ENCODE measurements at places on chromosomes 16 and 17.

GRCh38 chr16:22318690-22319358, 21.6 kb downstream of the POLR3E start:
- DNase-seq: peak; percentile 67

DNA sequence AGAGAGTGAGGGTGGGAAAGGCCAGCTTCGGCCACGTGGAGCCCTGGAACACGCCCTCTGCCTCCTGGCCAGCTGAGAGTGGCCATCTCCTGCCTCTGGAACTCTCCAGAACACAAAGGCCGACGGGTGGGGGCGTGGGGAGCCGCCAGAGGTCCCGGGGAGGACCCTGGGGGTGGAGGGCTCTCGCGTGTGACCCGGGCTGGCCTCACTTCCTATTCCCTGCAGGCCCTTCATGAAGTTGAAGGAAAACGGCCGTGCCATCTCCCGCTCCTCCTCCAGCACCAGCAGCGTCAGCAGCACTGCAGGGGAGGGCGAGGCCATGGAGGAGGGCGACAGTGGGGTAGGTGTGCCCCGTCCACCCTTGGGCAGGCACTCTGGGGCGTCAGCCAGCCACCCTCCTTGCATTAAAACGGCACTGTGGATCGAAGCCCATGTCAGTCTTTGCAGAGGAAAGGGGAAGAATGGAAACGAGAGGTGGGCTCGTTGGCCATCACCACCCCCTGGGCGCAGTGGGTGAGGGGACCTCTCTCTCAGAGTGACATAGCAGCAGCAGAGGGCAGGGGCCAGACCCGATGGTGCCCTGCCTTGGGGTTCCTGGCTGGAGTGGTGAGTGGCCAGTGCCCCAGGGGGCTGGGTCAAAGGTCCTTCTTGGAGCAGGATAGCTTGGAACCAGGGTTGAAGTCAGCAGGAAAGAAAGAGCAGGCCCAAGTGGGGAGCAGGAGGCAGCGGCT, 37.1 kb downstream of the OR1D5 start:
- no peak for DNase-seq

DNA sequence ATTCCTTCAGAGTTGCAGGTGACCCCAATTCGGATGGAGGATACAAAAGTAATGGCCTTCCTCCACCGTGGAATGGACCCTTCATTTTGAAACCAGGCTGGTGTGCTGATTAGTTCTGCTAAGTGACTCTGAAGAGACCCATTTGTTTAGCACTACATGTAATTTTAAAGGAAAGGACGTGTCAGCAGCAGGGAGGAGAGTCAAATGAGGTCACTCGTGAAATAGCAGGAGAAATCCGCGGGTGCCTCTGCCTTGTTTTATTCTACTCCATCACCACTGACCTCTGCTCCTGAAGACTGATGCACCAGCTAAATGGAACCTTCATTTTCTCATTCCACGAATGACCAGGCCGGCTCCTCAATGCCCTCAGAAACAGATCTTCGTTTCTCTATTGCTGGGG, 589.2 kb downstream of the CDH11 start:
- DNase-seq: no peak

DNA sequence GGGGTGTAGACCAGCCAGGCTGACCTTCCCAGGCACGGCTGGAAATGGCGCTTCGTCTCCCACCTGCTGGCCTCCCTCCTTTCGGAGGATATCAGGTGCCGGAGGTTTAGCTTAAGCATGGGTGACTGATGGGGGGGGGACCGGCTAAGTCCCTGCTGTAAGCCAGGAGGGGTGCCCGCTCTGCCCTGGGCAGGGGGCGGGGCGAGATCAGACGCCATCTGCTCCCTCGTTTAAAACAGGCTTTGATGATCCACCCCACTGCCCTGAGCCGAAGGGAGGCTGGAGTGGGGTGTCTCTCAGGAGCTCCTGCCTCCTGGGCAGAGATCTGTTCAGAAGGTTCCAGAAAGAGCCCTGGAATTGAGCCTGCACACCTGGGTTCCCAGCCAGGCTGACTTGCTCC, 26.0 kb downstream of the C16orf74 start:
- no peak for DNase-seq

- DNase-seq: no peak
Observed at GRCh38 chr17:62653826-62654761, 26.6 kb downstream of the MRC2 start.

- DNase-seq: no peak
Observed at GRCh38 chr17:72274614-72275013, 153.8 kb downstream of the SOX9 start.

DNA sequence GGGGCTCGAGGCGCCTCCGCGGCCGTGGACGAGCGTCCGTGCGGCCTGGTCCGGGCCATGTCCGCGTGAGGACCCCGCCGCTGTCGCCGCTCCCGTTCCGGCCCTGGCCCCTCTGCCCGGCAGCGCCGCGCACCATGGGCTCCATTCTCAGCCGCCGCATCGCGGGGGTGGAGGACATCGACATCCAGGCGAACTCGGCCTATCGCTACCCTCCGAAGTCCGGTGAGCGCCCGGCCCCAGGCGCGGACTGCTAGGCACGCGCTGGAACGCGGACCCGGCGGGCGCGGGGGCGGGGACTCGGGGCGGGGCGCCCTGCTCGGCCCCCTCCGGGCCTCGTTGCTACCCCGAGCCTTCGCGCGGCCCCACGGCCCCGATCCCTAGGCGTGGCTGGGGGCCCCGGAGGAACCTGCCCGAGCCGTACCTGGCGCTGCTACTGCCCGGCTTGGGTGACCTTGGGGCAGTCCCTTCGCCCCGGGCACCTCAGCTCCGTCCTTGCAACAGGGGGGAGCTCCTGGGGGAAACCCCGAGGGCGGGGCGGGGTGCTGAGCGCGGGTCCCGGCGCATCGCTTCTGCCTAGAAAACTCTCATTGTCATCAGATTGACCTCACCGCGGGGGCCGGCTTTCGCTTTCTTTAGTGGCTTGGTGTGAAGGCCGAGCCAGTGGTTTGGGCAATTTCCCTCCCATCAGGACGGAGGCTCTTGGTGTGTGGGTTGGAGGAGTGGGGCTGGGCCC, 367 bp downstream of the MGRN1 start:
- peak; percentile 53 for DNase-seq

- no peak for DNase-seq
Observed at GRCh38 chr17:37503148-37503547, 13.5 kb downstream of the DUSP14 start.

GRCh38 chr16:48164907-48165715, 9.3 kb upstream of the ABCC12 start:
- DNase-seq: peak; percentile 55

DNA sequence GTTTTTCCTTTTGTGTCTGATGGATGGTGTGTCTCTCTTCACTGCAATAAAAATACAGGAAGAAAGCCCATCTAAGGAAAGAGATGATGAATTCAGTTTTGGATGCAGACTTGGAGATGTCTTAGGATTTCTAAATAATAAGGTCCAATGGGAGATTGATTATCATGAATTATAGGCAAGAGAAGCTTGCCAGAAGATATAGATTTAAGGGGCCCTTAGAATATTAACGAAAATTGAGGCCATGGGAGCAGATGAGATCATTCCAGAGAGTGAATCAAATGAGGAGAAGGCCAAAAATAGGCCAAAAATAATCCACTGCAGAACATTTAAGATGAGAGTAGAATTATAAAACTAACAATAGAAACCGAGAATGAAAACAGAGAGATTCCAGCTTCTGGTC, 63.1 kb downstream of the KCNJ2 start:
- no peak for DNase-seq

- DNase-seq: no peak
Observed at GRCh38 chr16:89105599-89106151, 12.0 kb downstream of the ACSF3 start.

GRCh38 chr17:45709728-45710288, 74.3 kb upstream of the CRHR1 start:
- DNase-seq: no peak

DNA sequence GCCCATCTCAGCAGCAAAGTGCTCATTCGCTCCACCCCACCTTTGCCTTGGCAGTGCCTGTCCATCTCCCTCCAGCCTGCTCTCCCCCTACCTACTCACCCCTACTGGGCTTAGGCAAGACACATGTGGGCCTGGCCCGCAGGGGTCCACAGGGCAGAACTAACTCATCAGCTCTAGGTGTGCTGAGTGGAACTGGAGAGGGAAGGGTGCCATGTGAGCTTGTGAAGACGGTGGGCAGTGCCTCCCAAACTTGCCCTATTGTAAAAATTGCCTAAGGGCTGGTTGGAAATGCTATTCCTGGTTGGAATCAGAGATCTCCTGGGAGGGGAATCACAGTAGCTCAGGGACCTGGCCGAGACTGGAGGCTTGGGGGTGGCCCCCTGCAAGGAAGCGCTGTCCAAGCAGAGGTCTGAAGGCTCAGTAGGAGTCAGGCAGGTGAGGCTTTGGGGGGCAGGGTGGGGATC, 29.1 kb upstream of the TNS4 start:
- no peak for DNase-seq

DNA sequence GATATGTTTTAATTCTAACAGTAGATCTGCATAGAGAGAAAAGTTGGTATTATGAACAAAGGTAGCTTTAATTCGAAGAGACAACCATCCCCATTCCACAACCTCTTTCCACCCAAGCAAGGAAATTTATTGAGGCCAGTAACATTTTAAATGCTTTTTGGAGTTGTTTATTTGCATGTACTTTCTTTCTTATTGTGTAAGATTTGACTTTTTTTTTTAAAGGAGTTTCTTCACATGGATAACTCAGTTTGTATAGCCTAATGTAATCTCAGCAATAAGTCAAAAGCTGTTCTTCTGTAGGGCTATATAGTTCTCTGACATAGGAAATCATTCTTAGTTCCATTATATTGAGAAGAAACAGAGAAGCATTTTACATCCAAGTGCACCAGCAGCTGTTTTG, 163.3 kb downstream of the PRKCA start:
- DNase-seq: no peak

DNA sequence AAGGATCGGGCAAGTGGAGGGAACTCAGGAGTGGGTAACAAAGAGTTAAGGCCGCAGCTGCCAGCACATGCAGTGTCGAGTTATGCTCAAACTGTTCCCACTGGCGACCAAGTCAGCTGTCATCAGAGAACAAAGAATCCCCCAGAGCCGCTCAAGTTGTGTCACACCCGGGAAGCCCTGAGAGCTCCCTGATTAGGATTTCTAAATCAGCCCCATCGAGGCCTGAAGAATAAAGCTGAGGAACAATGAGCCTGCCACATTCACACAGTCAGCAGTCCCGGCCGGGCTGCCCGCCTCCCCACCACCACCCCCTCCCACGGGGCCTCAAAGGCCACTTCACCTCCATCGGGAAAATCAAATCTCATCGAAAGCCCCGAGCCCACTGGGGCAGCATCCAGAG, 84.5 kb downstream of the SOX9 start:
- DNase-seq: no peak

All from hematopoietic multipotent progenitor cell treated with erythropoietin and hydrocortisone succinate and interleukin-3 and kit ligand, for 17 days (in vitro differentiated cells).